ENCODE measurements at places on chromosomes 6 and 20.
A peak's percentile ranks its signal among the peaks of the same experiment; 100 is the strongest.

DNA sequence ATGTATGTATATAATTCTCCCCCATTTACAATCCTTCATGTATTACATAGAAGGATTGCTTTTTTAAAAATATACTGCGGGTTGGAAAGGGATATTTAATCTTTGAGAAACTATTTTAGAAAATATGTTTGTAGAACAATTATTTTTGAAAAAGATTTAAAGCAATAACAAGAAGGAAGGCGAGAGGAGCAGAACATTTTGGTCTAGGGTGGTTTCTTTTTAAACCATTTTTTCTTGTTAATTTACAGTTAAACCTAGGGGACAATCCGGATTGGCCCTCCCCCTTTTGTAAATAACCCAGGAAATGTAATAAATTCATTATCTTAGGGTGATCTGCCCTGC lies 3.6 kb downstream of the FOXC1 start:
- no peak for DNase-seq

DNA sequence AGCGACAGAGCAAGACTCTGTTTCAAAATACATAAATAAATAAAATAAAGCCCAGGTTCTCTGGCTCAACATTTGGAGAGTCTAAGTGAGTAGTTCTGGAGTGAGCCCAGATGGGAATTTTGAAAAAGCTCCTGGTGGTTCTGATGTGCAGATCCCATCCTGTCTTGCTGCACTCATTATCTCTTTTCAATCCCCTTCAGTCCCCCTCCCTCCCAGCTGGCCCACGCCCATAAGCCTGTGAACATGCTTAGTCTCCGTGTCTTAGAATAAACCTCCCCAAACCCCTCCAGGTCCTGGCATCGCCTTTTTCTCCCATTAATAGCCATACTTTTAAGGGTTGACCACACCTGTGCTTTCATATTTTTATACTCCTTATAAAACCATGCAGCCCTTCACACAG lies 19.4 kb upstream of the TULP1 start:
- no peak for DNase-seq

GRCh38 chr6:106974336-106974998 lies at the start of gene CD24:
Gene CD24 (minus strand): TSS chr6:106974729. CDS start chr6:106974646, 83 bp downstream.
- peak; percentile 33 for DNase-seq

GRCh38 chr6:32075781-32076180 lies 33.4 kb downstream of the TNXB start:
- no peak for DNase-seq

DNA sequence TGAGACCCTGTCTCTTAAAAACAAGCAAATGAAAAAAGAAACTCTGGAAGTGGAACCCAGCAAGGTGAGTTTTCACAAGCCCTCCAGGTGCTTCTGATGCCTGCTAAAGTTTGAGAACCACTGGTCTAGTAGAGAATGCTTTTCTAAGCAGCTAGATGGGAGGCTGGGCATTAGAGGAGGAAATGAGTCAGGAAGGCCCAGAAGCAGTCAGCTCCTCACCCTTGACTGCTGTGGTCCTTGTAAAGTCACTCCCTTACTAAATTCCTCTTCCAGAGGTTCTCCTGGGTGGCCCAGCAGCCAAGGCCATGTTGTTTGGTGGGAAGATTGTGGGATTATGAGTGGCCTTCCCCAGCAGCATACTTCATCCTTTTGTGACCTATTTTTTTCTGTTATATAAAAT lies 52.0 kb upstream of the FYN start:
- no peak for DNase-seq

DNA sequence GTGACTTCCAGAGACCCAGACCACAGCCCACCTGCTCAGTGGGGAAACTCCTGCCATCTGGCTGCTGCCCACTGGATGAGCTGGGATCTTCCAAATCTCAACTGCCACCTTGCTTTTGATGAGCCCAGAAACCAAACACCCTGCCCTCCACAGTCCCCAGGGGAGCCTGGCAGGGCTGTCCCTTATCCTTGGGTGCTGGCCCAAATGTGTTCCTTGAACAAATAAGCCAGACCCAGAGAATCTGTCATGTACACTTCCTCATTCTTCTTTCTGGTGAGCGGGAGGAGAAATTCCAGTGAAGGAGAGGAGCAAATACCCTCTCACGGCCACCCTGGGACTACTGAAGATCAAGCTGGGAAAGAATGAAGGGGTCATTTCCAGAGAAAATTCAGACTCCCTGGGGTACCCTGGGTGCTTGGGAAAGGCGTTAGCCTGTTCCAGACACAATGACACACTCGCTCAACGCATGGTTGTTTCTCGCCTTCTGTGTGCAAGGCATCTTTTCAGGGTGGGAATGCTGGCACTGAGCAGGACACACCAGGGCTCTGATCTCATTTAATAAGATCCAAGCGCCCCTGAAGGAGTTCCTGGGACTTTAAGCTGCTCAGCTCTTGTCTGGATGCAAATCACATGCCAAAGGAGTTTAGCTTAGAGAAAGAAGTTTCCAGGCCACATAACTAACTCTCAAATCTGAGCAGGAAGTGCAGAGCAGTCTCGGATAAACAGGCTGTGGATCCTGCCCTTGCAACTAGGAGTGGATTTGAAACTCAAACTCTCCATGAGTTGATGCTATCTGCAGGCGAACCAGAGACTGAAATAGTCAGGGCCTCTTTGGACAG lies 38.5 kb downstream of the PXDC1 start:
- DNase-seq, result no peak

- no peak for DNase-seq
Measured at GRCh38 chr6:165506657-165507056, 156.4 kb downstream of the PDE10A start.

DNA sequence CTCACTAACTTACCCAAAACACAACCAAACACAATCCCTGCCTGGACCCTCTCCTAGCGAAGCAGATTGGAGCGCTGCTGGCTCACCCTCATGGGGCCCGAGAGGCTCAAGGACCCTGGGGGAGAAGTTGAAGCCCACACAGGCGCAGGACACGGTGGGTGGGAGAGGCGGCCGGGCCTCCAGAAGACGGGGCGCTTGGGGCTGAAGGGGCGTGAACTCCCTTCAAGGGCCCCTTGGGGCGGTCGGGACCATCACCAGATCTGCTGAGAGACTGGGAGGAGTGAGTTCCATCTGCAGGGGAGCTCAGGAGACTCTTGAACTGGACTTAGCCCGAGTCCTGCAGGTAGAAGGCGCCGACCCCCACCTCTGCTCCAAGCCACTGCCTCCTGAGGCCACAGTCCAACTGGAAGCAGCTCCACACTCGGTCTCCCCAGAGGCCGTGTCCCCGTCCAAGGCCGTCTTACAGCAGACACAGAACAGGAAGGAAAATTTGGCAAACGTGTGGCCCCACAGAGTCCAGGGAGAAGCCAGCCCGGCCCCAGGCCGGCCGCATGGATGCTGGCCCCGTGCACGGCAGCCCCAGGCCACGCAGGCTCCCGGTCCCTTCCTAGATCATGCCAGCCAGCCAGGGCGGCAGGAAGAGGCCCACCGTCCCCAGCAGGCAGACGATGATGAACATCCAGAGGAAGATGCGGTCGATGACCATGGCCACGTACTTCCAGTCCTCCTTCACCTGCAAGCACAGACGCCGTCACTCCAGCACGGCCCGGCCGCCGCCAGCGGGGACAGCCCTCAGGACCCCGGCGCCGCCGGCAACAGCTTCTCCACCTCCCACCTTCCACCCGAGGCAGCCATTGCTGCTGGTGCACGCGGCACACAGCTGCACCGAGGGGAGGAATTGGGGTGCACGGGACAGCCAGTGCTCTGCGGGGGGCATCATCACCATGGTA lies 14.7 kb downstream of the CHRNA4 start:
- DNase-seq, result no peak

Measured in activated naive CD4-positive, alpha-beta T cell treated with anti-CD3 and anti-CD28 coated beads, Interleukin-2, amount 10 ng/mL, durations not matched to agents 7 days and 5 days (primary cell).